ENCODE measurements at places on chromosomes 1 and 21. TPM values are rescaled to one million over a fixed set of nuclear protein-coding genes. Genes with fewer than 3 reads are reported as not detected.

The GBP5 gene
- polyA plus RNA-seq = 0.47 TPM

- H3K36me3 ChIP-seq = no peaks in the 10 kb centered on the region
- peaks cover 14% of the 10 kb centered on the region for H3K27me3 ChIP-seq
- H3K27ac ChIP-seq = no peak overlapping the region
- DNase-seq = no peak
- H3K4me1 ChIP-seq = no peaks in the 10 kb centered on the region
These were observed 661.8 kb downstream of the MATN1 start for GRCh38 chr1:30061292-30062220.

GRCh38 chr21:44010429-44010828 is 1.7 kb upstream of the TRAPPC10 start:
- H3K4me3 ChIP-seq = no peak overlapping the region
- no peak for DNase-seq
- H3K27me3 ChIP-seq = no peaks in the 10 kb centered on the region
- no peaks in the 10 kb centered on the region for H3K36me3 ChIP-seq
- H3K4me1 ChIP-seq = peaks cover 10% of the 10 kb centered on the region

DNA sequence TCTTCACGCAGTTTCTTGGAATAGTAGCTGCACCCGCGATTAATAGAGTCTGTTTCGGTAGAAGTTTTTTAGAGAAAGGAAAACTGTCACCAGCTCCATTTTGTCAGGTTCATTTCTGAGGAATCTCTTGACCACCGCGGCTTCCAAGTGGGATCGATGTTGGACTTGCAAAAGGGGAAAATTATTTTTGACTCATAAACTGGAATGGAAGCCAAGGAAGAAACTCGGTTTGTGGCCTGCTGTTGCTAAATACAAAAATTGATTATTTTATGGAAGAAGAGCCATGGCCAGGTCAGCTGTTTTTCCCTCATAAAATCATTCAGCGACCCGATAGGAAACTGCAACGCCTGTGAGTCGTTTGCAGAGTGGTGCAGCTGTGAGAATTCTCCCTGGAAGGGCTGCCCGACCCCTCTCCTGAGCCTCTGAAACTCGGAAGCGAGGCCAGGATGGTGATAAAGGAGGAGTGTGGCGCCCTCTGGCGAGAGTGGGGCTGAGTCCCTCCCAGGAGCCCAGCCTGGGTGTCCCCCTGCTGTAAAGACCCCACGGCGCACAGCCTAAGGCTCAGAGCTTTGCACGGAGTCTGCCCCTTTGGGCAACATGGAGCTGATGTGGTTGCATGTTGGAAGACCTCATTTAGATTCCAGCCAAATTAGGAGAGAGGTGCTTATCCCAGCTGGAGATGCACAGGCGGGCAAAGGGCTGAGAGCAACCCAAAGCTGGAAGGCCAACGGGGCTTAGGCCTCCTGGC is 83.6 kb upstream of the SLC25A33 start:
- H3K4me3 ChIP-seq = no peak overlapping the region
- H3K4me1 ChIP-seq = peaks cover 39% of the 10 kb centered on the region
- H3K36me3 ChIP-seq = no peaks in the 10 kb centered on the region
- H3K27me3 ChIP-seq = peaks cover 4% of the 10 kb centered on the region
